ENCODE measurements at places on chromosomes 11 and 22.

DNA sequence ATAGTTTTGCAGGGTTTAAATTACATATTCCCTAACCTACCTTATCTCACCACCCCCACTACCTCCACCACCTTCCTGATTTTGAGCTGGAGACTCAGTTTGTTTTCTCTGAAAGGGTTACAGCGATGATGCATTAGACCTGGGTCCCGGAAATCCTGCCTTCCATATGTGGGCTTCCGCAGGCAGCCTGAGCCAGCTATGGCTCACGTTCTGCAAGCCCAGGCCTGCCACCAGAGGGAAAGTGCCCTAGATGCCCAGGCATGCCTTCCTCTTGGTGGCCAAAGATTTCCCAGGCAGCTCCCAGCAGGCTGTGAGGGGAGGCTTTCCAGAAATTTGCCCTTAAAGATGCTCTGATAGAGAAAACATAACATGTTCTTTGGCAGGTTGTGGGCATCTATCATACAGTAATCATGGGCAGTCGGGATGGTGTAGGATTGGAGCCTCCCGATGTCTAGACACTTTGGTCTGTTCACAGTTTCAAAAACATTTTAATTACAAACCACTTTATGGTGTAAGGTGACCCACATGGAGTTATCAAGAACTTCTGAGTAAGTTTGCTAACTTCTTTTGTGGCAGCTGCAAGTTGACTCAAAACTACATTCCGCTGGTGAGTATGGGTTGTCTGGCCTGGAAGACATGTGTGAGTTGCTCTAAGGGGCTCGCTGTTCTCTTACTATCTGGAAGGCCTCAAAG, 79.3 kb downstream of the MICAL2 start:
- peak; percentile 65 for DNase-seq

DNA sequence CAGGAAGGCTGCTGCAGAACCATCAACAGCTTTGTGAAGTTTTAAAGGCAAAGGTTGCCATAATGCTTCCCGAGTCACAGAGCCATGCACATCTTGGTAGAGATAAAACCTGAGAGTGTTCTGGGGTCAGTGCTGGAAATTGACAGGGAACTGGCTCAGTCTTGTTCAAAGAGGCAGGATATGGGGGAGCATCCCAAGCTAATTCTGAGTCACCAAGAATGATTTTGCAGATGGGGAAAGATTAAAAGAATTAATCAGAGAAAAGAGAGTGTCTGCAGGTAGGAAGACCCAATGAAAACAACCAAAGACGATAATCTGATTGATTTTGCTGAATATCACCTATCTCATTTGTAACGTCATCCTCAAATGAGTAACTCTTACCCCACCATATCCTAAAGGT, 99.9 kb upstream of the CD44 start:
- no peak for DNase-seq

GRCh38 chr22:36930041-36930935, 16.9 kb downstream of the CSF2RB start:
- DNase-seq: no peak

DNA sequence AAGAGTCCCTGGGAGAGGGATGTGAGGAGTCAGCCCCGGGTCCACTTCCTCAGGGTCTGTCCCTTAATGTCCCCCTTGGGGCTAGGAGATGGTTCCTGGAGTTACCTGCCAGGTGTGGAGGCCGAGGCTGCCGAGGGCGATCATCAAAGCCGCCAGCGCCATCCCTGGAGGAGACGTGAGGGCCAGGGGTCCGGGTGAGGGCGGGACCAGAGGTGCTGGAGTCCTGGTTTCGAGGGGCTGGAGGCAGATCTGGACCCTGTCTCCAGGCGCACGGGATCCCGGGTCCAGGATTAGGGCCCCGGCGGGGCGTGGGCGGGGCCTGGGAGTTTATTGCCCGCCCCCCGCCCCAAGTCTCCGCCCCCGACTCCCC, at the start of gene ART5:
Gene ART5 (minus strand): TSS at position 292 of the 370 bp plus-strand sequence. CDS start 130 bp downstream, at position 162.
- no peak for DNase-seq

GRCh38 chr11:117068303-117068860, 29.8 kb downstream of the SIK3 start:
- no peak for DNase-seq

DNA sequence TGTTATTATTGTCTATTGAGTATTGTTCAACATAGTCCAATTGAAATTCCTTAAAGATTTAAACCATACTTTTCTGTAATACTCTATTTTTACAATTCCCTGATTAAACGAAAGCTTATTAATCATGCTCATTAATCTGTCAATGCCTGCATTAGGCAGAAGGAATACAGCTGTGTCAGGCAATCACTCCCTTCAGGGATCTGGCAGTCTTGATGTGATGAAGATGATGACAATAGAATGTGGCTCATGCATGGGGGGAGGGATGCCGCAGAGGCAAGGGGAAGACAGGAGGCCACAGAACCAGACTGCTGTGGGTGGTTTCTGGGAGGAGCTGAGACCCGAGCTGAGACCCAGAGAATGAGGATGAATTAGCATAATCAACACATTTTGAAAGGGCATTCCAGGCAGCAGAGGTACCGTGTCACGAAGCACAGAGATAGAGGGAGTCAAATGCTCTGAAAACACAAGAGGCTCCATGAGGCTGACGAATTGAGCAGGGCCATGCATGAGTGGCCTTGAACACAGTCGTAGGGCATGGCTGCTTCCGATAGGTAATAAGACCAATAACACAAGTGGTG, 1075.5 kb downstream of the OPCML start:
- DNase-seq: no peak

- DNase-seq: no peak
Measured at GRCh38 chr11:64867748-64868462, 10.5 kb downstream of the EHD1 start.

- no peak for DNase-seq
Measured at GRCh38 chr11:122232985-122233384, 117.0 kb upstream of the BLID start.

GRCh38 chr11:113289431-113290187, 24.8 kb upstream of the TTC12 start:
- DNase-seq: peak; percentile 53

GRCh38 chr11:75777461-75778110, 9.0 kb downstream of the DGAT2 start:
- no peak for DNase-seq

- peak; percentile 45 for DNase-seq
Measured at GRCh38 chr11:10322830-10323792, 18.2 kb downstream of the ADM start.

DNA sequence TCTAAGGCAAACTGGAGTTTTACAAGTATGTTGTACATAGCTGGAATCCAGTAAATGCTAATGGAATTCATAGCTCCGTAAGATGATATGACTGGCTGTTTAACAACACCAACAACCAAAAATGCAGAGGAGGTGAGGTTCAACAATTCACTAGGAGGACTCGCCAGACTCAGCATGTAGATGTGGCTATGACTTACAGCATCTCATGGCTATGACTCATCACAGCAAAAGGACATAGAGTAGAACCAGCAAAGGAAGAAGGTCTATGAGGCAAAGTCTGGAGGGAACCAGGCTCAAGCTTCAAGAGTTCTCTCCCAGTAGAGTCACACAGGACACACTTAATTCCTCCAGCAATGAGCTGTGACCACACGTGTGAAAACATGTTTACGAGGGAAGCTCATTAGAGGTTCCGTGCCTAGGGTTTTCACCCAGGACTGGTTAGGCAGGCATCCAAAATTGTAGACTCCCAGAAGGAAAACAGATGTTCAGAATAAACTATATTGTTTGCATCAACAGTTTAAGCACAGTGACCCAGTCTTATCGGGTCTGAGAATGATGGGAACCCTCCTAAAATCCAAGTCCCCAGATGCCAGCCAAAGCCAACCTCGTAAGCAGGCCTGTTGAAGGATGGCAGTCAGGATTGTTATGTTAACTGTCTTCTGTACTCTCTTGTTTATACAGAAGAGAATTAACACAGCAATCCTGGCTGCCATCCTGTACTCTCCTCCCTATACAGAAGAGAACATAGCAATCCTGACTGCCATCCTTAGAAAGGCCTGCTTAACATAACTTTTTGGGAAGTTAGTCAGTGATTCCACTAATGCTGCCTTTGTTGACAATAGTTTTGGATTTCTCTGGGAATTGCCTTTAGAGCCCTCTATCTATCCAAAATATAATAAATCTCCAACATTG, 116.6 kb downstream of the LARGE1 start:
- no peak for DNase-seq

Data from central memory CD4-positive, alpha-beta T cell (primary cell).